Peyer's patch (tissue), 4 donors: ENCODE measurements at places on chromosomes 11 and 22.

GRCh38 chr11:30365793-30366517, 43.1 kb downstream of the ARL14EP start:
- H3K4me1 ChIP-seq, result no peaks in the 10 kb centered on the region
- H3K4me3 ChIP-seq, result no peak overlapping the region
- no peak overlapping the region for H3K27ac ChIP-seq
- H3K36me3 ChIP-seq, result no peaks in the 10 kb centered on the region
- no peaks in the 10 kb centered on the region for H3K27me3 ChIP-seq

DNA sequence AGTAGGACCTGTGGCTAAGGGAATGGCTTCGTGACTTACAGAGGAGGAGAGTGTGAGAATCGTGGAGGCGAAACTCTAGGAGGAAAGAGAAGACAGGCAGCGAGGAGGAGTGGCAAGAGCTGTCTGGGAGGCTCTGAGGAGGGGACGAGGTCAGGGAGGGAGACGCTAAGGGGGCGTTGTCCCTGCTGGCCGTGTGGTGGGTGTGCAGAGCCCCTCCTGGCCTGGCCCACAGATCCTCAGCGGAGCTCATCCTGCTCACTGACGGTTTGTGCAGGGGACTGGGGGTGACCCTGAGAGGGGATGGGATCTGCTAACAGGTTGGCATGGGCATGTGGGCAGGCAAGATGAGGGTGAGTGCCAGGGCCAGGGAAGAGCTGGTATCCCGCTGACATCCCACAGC, 56.5 kb upstream of the PRR5 start:
- no peaks in the 10 kb centered on the region for H3K36me3 ChIP-seq
- DNase-seq, result no peak
- H3K27ac ChIP-seq, result no peak overlapping the region

DNA sequence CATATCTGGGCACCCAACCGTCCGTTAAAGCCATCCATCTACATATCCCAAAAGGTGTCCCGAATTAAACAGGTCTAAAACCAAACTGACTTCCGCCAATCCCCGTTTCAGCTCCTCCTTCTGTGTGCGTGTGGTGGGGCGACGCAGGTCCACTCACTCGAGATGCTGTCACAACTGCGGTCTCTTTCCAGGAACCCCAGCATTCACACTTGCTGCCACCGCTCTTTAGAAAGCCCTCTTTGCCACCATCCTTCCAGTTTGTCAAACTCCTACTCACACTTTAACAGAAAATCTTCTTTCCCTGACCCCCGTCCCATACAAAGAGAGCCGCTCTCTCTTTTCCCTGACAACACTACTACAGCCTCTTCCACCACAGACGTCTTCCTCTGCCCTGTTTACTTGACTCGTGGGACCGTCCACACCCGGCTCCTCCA, 467 bp downstream of the ESS2 start:
- peaks cover 7% of the 10 kb centered on the region for H3K4me1 ChIP-seq
- H3K4me3 ChIP-seq, result peak overlapping the region; percentile 98
- peaks cover 36% of the 10 kb centered on the region for H3K36me3 ChIP-seq

DNA sequence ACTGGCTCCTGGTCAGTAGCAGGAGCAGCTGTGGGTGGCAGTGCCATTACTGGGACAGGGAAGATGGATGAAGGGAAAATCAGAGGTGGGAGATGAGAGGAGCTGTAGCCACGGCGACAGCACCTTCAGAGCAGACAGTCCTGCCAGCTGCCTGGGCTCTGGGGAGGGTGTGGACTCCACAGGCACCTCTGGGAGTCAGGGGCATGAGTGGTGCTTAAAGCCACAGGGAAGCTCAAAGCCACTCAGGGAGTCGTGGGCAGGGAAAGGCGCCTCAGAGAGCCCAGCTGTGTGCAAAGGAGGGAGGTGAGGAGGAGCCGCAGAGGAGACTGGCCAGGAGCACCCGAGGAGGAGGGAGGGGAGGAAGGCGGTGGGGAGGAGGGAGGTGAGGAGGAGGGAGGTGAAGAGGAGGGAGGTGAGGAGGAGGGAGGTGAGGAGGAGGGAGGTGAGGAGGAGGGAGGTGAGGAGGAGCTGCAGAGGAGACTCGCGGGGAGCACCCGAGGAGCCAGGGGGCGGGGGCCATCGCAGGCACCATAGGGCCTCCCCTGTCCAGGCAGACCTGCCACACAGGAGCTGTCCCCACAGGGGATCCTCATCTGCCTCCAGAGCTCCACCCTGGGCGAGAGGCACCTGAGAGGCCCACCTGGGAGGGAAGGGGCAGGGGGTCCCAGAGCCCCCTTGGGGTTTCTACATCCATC, 977.6 kb downstream of the BRD1 start:
- no peak for DNase-seq
- no peaks in the 10 kb centered on the region for H3K4me1 ChIP-seq
- H3K4me3 ChIP-seq, result no peak overlapping the region
- no peak overlapping the region for H3K27ac ChIP-seq
- H3K27me3 ChIP-seq, result no peaks in the 10 kb centered on the region
- H3K36me3 ChIP-seq, result no peaks in the 10 kb centered on the region

GRCh38 chr11:82682003-82682751, 51.5 kb downstream of the FAM181B start:
- H3K27ac ChIP-seq, result no peak overlapping the region
- H3K4me3 ChIP-seq, result no peak overlapping the region
- no peaks in the 10 kb centered on the region for H3K36me3 ChIP-seq
- H3K4me1 ChIP-seq, result no peaks in the 10 kb centered on the region
- DNase-seq, result no peak
- H3K27me3 ChIP-seq, result no peaks in the 10 kb centered on the region

DNA sequence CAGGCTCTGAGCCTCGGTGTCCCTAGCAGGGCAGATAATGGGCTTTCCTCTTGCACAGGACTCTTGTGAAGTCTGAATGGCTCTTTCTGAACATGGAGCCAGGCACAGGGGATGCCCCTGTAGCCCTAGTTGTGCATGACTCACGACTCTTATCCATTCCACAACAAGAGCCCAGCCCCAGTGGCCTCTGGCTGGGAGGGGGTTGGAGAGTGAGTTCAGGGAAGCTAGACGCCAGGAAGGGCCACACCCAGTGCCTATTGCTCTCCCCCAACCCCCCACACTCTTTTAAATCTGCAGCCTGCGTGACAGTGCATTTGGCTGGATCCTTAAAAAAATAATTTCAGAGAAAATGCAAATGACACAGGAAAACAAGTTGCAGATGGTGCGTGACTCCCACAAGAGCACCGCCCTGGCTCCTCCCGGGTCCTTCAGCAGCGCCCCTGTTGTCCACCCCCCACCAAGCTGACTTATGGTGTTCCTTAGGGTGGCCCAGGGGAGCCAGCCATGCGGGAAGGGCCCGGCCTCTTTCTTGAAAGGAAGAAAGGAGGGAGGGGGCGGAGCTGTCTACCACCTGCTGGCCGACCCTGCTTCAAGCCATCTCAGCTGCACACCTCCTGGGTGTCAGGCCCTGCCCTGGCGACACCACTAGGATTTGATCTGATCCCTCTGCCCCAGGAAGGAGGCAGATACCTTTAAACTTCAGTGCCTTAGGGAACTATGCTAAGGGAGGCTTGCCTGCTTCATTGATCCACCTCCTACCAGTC, 74.7 kb downstream of the MN1 start:
- peak overlapping the region; percentile 52 for H3K27ac ChIP-seq
- H3K4me3 ChIP-seq, result no peak overlapping the region
- no peaks in the 10 kb centered on the region for H3K4me1 ChIP-seq
- DNase-seq, result no peak
- H3K36me3 ChIP-seq, result no peaks in the 10 kb centered on the region
- no peaks in the 10 kb centered on the region for H3K27me3 ChIP-seq

DNA sequence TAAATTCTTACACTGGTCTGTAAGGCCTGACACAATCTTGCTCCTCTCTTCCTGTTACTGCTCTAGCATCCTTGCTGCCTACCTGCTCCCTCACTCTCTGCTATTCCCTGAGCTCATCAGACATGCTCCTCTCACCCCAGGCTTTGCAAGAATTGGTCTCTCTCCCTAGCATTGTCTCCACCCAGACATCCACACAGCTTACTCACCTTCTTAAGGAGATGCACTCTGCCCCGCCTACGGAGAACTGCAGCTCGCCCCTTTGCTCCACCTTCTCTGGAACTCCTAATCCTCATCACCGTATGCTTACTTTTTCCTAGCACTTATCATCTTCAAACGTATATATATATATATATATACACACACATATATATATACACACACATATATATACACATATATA, 23.3 kb upstream of the TMPRSS5 start:
- H3K4me3 ChIP-seq, result no peak overlapping the region
- H3K27ac ChIP-seq, result no peak overlapping the region
- no peak for DNase-seq
- H3K27me3 ChIP-seq, result no peaks in the 10 kb centered on the region
- peaks cover 4% of the 10 kb centered on the region for H3K4me1 ChIP-seq
- H3K36me3 ChIP-seq, result no peaks in the 10 kb centered on the region

DNA sequence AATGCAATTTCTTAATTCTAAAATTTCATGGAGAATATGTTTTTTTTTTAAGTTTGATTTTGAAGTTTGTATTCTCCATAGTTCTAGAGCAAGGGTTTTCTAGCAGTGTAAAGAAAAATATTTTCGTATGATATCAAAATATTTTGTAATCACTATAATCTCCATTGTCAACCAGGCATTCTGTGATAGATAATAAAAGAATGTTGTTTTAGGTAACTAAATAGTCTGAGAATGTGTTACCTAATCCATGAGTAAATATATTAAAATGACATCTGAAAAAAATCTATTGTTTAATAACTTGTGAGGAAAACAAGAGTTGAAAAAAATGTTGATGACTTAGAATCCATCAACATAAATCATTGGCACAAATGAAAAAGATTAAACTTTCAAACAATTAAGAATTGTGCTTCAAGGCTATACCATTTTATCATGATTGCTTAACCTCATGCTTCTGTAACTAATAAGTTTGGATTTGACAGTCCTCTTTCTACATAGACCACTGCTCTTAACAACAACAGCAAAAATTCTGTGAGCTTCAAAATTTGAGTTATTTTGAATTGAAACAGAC, 2211.8 kb downstream of the LRRC4C start:
- no peak overlapping the region for H3K4me3 ChIP-seq
- no peak for DNase-seq
- no peaks in the 10 kb centered on the region for H3K4me1 ChIP-seq
- no peaks in the 10 kb centered on the region for H3K36me3 ChIP-seq
- no peaks in the 10 kb centered on the region for H3K27me3 ChIP-seq

DNA sequence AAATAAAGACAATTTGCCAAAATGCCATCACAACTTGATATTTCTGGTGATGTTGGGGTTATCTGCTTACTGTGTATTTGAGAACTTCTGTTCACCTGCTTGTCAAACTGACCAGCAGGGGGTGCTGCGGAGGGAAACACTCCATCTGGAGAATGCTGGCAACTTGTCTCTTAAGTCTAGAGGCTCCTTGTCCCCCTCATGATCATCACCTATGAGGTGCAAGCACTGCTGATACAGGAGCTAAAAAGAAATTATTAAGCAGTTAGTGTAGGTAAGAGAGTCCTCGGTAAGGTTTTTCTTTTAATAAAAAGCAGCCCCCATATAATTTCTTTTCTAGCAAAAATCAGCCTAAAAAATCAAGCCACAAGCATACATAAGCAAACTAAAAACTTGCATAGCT, 32.7 kb upstream of the GLYATL1B start:
- peak; percentile 77 for DNase-seq
- H3K27me3 ChIP-seq, result no peaks in the 10 kb centered on the region
- no peaks in the 10 kb centered on the region for H3K4me1 ChIP-seq
- no peaks in the 10 kb centered on the region for H3K36me3 ChIP-seq

DNA sequence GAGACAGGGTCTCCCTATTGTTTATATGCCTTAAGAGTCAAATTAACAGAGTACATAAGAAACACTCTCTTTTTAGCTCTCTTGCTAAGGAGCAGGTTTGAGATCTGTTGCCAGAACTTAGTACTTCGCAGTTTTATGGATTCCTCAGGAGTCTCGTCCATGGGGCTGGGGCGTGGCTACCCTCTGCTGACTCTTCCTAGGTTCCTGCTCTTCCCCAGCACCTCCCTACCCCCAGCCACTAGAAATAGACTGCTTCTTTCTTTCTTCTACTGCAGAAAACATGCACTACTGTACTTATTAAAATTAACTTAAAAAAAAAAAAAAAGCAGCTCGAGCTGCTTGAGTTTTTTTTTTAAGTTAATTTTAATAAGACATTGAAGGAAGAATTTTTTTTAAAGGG, 8.0 kb downstream of the FAM118B start:
- H3K27ac ChIP-seq, result no peak overlapping the region
- H3K4me3 ChIP-seq, result no peak overlapping the region
- no peaks in the 10 kb centered on the region for H3K27me3 ChIP-seq

- no peaks in the 10 kb centered on the region for H3K36me3 ChIP-seq
- no peak overlapping the region for H3K27ac ChIP-seq
- H3K4me1 ChIP-seq, result no peaks in the 10 kb centered on the region
- DNase-seq, result no peak
- no peak overlapping the region for H3K4me3 ChIP-seq
Observed at GRCh38 chr11:44992774-44993173, 42.1 kb upstream of the TP53I11 start.

- H3K4me1 ChIP-seq, result no peaks in the 10 kb centered on the region
- no peak for DNase-seq
- H3K27me3 ChIP-seq, result no peaks in the 10 kb centered on the region
- H3K27ac ChIP-seq, result no peak overlapping the region
Observed at GRCh38 chr11:106990331-106990730, 27.9 kb downstream of the GUCY1A2 start.

- H3K4me1 ChIP-seq, result peaks cover 4% of the 10 kb centered on the region
- H3K27me3 ChIP-seq, result no peaks in the 10 kb centered on the region
- no peaks in the 10 kb centered on the region for H3K36me3 ChIP-seq
Observed at GRCh38 chr22:38218661-38219622, 17.1 kb downstream of the MAFF start.

DNA sequence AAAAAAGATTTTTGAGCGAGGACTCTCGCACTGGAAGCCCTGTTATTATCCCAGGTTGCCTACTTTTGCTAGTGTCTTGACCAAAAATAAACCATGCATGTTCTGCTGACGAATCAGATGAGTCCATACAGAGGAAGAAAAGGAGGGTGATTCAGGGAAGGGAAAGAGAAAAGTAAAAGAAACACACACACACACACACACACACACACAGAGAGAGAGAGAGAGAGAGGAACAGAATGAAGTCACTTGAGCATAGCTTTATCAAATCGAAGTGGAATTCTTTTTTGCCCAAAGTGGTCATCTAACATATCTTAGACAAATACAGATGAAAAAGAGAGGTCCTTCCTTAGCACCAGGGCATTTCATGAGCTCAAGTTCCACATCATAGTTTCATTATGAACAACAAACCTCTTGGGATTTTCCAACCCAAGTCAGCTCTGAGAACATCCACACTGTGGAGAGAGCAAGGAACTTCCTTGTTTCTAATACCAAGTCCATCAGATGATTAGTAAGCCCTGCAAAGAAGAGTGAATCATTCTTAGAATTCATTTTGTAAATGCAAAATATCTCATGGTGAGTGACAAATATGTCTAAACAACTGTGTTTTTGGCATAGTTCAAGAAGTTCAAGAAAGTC, 7.7 kb upstream of the MMP12 start:
- H3K27me3 ChIP-seq, result no peaks in the 10 kb centered on the region
- no peak for DNase-seq
- H3K36me3 ChIP-seq, result no peaks in the 10 kb centered on the region

GRCh38 chr11:85651118-85651517, 3.4 kb downstream of the TMEM126A start:
- DNase-seq, result no peak
- no peaks in the 10 kb centered on the region for H3K36me3 ChIP-seq
- no peaks in the 10 kb centered on the region for H3K27me3 ChIP-seq
- no peak overlapping the region for H3K4me3 ChIP-seq
- H3K27ac ChIP-seq, result no peak overlapping the region

GRCh38 chr11:40337118-40337517, 1122.3 kb downstream of the LRRC4C start:
- no peak for DNase-seq
- H3K36me3 ChIP-seq, result no peaks in the 10 kb centered on the region
- H3K27ac ChIP-seq, result no peak overlapping the region
- no peak overlapping the region for H3K4me3 ChIP-seq
- H3K27me3 ChIP-seq, result no peaks in the 10 kb centered on the region
